Type B pancreatic cell (in vitro differentiated cells): ENCODE measurements at places on chromosomes 5 and 9.
A peak's percentile ranks its signal among the peaks of the same experiment; 100 is the strongest.

DNA sequence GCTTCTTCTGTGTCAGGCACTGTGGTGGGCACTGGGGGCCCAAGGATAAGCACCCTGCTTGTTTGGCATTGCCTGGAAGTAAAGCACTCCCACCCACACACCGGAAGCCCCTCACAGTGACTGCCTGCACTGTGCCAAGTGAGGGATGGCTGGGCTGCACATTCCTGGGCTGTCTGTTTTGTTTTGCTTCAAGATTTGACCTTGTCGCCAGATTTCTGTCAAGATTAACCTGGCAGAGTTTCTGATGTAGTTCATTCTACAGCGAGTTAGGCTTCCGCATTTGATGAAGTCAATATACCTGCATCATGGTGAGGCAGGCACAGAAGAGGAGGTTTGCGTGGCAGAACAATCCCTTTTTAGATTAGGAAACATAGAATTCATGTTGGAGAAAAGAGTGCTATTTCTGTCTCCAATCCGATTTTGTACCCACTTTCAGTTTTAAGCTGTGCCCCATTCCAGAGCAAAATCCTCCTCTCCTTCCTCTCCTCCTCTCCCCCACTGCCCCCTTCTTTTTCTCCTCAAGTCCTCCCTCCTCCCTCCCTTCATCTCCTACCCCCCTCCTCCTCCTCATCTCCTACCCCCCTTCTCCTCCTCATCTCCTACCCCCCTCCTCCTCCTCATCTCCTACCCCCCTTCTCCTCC lies 14.4 kb upstream of the BOD1 start:
- DNase-seq: no peak

DNA sequence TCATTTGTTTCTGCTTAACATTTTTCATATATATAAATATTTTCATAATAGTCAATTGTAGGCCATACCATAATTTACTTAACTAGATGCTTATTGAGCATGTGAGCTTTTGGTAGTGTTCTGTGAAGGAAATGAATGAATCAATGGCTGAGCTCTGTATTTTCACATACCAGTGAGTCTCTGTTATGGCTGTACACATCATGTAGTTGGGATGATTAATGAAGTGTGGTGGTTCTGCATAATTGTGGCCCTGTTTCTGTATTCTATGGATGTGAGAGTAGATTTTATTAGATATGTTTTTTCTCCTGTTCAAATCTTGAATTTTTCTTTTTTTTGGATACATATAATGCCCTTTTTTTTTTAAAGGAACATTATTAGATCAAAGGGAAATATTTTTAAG lies 56.2 kb downstream of the CTNNA1 start:
- DNase-seq: no peak

DNA sequence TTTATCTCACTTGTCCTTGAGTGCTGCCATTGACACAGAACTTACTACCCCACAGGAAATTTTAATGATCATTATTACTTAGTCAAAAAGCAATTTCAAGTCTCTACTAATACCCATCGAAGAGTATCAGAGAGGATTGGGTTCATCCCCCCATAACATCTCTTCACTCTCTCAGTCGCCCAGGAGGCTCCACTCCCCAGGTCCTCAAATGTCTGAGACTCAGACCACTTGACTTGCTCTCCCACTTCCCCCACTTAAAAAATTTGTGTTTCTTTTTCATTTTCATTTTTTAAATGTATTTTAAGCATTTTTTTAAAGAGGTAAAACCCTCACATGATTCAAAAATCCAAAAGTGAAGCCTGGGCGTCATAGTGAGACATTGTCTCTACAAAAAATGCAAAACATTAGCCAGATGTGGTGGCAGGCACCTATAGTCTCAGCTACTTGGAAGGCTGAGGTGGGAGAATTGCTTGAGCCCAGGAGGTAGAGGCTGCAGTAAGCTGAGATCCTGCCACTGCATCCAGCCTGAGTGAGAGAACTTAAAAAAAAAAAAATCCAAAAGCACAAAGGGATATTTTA lies 56.8 kb upstream of the TRAF1 start:
- DNase-seq: no peak

- DNase-seq: no peak
Measured at GRCh38 chr9:2299843-2300205, 284.7 kb downstream of the SMARCA2 start.

- DNase-seq: no peak
Measured at GRCh38 chr5:148523139-148523538, 131.2 kb downstream of the HTR4 start.

DNA sequence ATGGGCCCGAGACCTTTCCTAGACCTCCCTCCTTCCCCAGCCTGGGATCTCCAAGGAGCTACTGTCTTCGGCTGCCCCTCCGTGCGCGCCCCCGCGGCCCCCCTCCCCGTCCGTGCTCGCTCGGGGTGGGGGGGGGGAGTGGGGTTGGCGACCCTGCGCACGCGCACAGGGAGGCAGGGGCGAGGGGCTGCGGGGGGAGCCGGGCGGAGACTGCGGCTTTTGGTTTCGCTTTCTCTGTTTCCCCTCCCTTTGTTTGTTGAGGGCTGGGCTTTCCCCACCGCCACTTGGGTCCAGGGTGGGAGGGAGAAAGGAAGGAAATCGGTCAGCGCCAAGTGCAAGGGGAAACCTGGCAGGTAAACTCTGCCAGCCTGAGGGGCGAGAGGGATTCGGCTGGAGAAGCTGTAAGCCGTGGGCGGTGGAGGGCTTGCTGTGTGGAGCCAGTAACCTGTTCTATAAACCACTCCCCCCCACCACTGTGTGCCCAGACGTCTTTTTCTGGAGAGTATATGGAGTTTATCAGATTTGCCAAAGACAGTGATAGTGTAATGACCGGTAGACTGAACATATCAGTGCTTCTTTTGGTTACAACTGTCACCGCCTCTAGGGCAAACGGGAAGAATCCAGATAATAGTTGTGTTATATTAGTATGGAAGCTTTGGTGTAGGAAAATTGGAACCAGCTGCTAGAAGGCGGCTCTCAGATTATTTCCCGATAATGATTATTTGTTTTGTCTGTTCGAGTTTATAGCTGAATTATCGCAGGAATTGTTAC lies 684 bp downstream of the DNAJA1 start:
- DNase-seq: peak; percentile 78

GRCh38 chr5:150783422-150783928 lies 4.9 kb downstream of the SMIM3 start:
- DNase-seq: no peak

- DNase-seq: no peak
Measured at GRCh38 chr5:14229181-14229580, 86.0 kb downstream of the TRIO start.

DNA sequence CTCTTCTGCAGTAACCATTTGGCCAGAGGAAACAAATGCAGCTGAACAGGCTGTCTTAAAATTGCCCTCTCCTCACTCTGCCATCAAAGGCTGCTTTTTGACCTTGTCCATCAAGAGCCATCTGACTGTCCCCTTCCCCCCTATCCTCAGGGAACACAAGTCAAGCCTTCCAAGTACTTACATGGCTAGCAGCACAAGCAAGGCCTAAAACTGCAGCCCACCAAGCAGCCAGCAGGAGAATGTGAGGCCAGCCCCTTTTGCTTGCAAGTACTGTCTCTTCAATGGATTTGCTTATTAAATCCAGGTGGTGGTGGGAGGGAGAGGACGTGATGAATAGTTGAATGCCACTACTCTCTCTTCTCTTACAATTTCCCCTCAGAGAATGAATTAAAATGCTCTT lies 83.5 kb downstream of the HTR1A start:
- no peak for DNase-seq
